ENCODE measurements at places on chromosomes 11 and 22. TPM values are rescaled to one million over a fixed set of nuclear protein-coding genes. Genes with fewer than 3 reads are reported as not detected.

DNA sequence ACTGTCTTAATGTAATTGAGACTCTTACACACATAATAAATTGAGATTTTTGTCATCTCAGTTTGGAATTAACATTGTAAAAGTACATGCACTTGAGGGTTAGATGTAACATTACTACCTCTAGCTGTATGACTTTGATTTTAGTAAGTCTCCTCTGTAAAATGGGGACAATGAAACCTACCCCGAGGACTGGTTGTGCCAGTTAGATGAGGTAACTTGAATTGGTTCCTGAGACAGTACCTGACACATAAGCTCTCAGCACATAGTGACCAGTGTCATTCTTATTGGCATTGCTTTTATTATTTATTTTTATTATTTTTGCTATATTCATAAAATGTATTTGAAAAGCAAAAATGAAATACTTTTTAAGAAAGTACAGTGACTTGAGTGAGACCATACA lies 114.8 kb downstream of the TEAD1 start:
- no peak for DNase-seq

GRCh38 chr11:7450836-7451235 lies 34.5 kb upstream of the OLFML1 start:
- no peak for DNase-seq

Gene KCNJ4
- 0.32 TPM for polyA plus RNA-seq

Gene PLCB3
- 7.3 TPM for polyA plus RNA-seq

Gene RFPL2
- 0.23 TPM for polyA plus RNA-seq

DNA sequence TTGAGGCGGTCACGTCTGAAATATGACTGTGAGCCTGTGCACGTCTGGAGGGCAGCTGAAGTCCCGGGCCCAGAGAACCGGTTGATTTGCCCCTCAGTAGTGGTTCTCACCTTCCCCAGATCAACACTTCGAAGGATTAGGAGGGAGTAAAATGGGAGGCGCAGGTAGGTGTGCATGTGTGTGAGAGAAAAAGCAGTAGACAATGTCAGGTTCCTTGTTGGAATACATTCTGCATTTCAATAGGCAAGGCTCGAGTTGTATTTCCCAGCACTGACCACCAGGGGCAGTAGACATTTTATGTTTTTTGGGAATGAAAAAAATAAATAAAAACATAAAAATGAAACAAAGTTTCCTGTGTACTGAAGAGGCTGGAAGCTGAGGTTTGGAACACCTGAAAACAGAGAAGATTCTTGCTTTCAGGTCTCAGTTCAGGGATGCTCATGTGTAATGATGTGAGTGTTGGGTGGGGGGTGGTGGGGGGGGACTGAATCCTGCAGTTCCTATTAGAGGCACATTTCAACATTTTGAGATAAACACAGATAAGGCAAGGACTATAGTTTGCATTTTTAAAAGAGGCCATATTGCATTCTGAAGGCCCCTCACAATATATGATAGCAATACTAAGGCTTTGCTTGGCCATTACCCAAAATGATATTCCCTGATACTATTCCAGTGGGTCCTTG lies 333.9 kb downstream of the CADM1 start:
- DNase-seq = no peak

GRCh38 chr11:124238512-124238911 lies 2.4 kb upstream of the OR8G1 start:
- DNase-seq = no peak
